ENCODE measurements at places on chromosomes 7 and 10.

GRCh38 chr7:27192546-27193334 lies 7.2 kb downstream of the HOXA13 start:
- DNase-seq, result no peak

DNA sequence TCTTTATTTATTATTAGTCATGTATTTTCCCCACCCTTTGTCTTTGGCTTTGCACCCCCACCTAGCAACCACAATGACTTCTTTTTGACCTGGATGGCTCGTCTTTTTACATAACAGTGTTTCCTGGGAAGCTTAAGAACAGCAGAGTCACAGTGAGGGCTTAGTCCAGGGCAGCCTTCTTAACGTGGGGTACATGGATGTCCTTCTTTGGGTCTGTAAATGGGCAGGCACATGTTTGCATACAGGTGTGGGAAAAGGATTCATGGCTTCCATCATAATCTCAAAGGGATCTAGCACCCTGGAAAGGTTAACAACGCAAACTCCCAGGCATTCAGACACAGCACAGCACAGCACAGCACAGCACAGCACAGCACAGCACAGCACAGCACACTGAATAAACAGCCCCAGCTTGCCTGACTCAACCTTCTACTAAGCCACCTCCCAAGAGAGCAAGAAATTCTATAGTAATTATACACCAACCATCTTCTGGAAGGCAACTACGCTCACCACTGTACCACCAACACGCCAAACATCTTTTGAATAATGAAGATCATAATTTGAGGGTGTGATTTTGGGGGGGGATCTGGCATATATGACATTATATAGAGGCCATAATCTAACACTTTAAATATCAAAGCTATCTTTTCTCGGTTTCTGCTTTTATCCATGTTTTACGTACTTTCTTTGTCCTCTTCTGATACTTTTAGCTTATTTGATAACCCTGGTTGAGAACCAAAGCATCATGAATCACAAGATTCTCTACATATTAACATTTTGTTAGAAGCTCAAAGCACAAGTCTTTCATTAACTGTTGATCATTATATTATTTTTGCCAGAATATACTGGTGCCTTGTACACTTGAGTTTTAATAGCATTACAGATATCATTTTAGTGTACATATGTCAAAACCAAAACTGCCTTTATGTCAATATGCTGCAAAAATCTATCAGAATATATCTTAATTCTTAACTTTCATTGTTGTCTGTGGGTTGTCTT lies 177.2 kb upstream of the KLF14 start:
- no peak for DNase-seq

GRCh38 chr10:132958883-132959558 lies 16.7 kb upstream of the CFAP46 start:
- no peak for DNase-seq

GRCh38 chr7:151423226-151423625 lies 13.4 kb upstream of the WDR86 start:
- no peak for DNase-seq

GRCh38 chr10:8069627-8070026 lies 15.1 kb downstream of the GATA3 start:
- no peak for DNase-seq

DNA sequence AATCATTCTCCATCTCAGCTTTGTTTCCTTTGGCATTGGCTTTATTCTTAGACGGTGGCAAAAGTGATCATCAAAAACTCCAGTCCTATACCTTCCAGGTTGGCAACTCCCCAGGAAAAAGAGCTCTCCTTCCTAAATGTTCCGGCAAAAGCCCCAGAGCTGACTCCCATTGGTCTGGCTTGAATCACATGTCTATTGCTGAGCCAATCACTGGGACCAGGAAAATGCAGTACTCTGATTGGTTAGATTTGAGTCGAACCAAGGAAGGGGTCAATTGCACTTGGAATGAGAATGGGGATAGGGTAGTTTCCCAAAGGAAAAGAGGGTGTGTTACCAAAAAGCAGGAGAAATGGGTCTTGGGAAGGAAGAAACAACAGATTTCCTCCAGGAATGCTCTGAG lies 22.3 kb downstream of the LEP start:
- peak; percentile 64 for DNase-seq

GRCh38 chr10:130359711-130360110 lies 223.5 kb downstream of the GLRX3 start:
- no peak for DNase-seq

All from OCI-M1 (cell line).